ENCODE measurements at places on chromosomes 12 and 14.

GRCh38 chr14:56554301-56554700, 25.3 kb upstream of the TMEM260 start:
- no peak for DNase-seq

- peak; percentile 67 for DNase-seq
Measured at GRCh38 chr14:73758392-73759182, 44.4 kb upstream of the PNMA1 start.

DNA sequence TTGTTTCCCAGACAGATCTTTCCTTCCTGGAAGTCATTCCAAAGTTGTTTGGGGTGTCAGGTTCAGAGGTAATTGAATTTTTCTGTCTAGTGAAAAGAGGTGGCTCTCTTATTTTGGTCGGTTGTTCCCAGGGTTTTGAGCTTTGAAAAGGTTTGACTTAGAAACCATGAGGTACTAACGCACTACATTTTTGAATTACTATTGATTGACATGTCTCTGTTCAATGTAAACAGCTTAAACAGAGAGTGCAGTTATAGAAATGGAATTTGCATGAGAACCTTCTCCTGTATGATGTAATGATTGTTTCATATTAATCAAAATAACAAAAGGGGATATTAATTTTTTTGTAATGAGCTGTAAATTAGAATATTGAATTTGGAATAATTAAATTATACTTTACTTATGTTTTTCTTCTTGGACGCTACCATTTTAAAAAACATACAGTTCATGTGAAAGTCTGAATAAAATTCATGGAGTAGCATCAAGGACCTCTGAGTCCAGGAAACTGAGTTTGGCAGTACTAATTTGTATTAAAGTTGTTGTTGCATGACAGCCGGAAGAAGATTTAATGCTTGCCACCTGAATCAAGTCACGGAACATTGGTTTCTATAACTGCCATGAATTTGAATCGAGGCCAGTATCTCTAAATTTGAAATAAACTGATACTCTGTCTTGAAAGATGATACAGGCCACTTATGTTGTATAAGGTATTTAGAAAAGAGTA, 41.7 kb downstream of the NPAS3 start:
- DNase-seq, result no peak

DNA sequence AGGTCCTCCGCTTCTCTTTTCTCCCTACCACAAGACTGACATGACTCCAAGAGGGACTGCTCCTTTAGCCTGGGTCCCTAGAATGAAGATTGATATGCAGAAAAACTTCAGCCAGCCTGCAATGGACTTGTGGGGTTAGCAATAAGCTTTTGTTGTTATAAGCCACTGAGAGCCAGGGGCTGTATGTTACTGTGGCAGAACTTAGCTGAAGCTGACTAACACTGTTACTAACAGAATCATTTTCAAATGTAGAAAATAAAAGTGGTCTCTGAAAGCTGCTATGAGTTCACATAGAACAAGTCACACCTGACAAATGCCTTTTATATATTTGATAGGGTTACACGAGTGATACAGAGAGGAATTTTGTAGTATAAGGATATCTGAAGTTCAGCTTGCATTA, 13.6 kb upstream of the RFLNA start:
- no peak for DNase-seq

DNA sequence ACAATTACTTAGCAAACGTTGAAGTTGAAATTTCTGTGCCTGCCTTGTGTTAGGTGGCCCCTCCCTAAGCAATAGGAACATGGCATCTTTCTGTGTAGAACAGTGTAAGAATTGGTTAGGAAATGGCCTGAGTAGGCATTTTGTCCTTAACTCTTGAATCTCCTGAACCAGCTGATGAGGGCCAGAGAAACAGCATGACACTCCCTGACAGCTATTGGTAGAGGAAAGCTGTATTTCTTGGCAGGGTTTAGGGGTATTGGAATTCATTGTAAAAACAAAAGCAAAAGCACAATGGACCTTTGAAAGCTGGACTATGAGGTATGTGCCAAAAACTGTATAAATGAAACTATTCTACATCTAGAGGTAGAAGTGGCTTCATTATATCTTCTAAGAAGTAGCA, 40.6 kb upstream of the LRTM2 start:
- DNase-seq, result peak; percentile 81

- no peak for DNase-seq
Measured at GRCh38 chr12:8018666-8019581, 13.6 kb upstream of the FOXJ2 start.

DNA sequence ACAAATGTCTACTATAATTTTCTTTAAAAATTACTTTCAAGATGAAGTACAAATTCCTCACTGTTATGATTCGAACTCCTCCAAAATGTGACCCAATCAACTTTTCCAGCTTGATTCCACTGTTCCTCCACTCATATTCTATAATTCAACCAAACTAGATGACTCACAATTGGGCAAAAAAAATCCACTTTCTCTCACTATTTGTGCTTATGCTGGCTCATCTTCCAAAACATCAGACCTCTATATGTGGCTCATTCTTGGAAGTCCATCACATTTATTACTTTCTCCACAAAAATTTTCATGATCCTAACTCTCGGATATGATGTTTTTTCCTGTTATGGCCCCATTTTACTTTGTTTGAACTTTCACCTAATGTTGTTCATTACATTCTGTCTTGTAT, 26.9 kb upstream of the RXYLT1 start:
- DNase-seq, result no peak

GRCh38 chr12:66047411-66048021, 83.0 kb downstream of the LLPH start:
- peak; percentile 85 for DNase-seq

- DNase-seq, result no peak
Measured at GRCh38 chr12:43308776-43309175, 243.2 kb downstream of the ADAMTS20 start.

DNA sequence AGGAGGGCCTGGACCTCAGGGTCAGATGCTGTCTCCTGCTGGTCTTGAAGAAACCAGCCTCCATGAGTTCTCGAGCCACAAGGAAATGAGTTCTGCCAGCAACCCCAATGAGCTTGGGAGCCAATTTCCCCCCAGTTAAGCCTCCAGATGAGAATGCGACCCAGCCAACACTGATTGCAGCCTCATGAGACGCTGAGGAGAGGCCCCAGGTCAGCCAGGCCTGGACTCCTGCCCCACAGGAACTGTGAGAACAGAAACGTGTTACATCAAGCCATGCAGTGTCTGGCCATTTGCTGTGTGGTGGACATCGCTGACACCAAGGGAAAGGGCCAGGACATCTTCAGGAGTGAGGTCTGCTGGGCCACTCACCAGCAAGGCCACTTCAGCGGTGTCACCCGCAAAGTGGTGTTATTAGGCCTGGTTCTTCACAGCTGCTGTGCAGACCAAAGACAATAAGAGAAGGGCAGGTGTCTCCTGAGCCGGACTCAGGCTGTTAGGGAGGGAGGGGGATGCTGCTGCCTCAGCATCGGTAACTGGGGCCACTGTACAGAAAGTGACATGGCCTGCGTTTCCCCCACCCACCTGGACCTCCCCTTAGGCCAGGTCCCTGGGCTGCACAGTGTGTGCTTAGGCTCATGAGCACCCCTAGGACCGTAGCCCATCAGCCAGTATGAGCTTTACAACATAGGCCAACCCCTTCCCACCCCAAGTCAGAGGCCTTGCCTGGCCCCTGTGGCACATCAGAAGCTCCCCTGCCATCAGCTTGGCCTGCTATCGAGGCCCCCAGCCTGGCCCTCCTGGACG, 272.4 kb upstream of the RTL1 start:
- no peak for DNase-seq

DNA sequence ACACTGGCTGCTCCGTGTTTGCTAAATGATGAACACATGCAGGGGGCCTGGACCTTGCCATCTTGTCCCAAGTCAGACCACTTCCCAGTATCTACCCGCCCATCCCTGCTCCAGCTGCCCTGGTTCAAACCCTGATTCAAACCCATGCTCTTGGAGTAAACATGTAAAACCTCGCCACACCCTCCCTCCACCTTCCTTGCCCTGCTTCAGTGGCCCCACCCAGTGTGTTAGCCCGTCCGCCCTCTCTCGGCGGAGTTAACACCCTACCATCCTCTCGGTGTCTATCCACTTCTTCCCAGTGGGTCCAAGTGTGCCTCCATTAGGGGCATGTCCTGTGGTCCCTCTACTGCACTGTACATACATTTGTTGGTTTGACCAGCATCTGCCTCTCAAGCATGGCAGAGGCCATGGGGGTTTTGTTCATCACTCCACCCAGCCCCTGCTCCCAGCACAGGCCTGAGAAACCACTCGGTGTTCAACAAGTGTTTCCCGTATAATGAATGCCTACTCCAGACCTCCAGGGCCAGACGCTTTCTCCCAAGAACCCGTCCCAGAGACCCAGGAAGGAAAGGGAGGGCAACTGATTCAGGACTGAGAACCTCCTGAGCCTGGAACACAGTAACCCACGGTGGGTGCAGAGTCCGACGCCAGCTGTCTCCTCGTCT, 37.1 kb downstream of the P2RX4 start:
- DNase-seq, result no peak

GRCh38 chr12:122856999-122857671, 21.9 kb downstream of the HIP1R start:
- DNase-seq, result no peak

GRCh38 chr14:20711685-20712084, 23.1 kb downstream of the ANG start:
- DNase-seq, result no peak

- no peak for DNase-seq
Measured at GRCh38 chr12:63419154-63419553, 249.1 kb downstream of the DPY19L2 start.

DNA sequence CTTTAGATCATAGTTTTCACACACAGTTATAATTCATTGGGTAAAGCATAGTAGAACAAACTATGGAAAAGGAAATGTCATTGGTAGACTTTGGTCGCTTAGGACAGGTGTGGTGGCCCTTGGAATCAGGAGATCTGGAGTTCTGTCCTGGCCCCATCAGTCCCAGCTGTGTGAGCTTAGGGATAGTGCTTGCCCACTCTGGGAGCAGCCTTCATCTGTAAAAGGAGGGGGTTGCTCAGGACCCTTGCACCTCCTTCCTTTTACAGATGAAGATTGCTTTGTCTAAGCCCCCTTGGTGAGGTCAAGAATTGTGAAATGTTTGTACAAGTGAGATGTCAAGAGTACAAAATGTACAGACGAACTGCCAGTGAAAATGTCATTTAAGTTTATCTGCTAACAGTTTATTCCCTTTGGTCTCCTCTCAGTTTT, 93.2 kb downstream of the BORCS5 start:
- no peak for DNase-seq

DNA sequence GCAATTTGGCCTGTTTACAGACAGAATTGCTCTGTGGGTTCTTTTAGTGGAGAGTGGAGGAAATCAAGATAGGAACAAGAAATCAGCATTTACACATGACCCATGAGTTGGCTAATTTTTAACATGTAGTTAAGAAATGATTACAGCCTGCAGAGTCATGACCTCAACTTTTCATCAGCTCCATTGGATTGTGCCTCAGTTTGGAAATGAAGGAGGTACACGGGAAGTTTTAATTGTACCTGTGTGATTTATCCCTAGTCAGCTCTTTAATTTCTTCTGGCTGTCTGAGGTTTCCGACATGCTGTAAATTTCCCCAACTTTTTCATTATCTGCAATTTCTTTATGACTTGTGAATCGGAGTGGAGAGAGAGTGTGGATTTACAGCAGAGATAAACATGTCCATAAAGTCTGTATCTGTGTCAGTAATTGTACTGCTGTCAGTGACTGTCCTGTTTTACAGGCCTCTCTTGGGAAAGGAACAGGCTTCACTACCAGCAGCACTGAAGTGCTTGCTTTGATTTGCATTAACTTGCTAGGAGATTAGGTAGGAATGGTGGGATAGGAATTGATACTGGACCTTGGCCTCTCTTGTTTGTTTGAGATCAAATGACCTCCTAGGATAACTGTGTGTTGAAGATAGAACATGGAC, 49.2 kb downstream of the LIN52 start:
- DNase-seq, result no peak

DNA sequence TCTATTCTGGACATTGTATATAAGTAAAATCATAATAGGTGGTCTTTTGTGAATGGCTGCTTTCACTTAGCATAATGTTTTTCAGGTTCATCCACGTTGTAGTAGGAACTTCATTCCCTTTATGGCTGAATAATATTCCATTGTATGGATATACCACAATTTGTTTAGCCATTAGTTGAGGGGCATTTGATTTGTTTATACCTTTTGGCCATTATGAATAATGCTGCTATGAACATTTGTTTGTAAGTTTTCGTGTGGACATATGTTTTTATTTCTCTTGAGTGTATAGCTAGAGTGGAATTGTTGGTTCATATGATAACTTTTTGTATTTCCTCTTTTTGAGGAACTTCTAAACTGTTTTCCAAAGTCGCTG, 123.3 kb downstream of the TTLL5 start:
- no peak for DNase-seq

DNA sequence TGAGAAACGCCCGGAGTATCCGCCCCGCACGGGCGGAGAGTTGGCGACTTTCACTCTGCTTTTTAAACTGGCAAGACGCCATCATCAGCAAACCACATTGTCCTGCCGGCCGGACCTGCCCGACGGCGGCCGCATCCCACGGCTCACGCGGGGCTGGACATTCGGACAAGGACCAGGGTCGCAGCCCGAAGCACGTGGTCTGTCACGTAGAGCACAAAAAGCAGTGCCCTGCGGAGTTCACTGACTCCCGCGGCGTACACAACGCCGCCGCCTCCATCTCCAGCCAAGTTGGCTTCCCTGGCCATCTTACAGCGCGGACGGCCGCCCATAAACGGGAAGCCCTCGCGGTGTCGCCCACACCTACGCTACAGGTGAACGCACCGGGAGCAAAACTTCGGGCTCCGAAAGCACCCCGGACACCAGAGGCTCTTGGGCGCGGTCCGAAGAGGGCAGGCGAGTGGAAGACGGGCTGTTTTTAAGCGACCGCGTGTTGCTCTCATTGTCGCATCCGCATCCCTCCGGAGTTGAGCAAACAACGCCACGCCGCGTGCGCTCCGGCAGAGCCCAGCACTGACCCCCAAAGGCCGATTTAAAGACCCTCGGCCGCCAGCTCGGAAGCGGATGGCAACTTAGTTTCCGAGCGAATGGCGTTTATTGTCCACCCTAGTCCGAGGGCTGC, 966 bp downstream of the SINHCAF start:
- peak; percentile 57 for DNase-seq

GRCh38 chr12:58757422-58757821, 162.9 kb downstream of the LRIG3 start:
- peak; percentile 92 for DNase-seq

GRCh38 chr14:68367536-68367935, 425.3 kb downstream of the ZFP36L1 start:
- peak; percentile 21 for DNase-seq

DNA sequence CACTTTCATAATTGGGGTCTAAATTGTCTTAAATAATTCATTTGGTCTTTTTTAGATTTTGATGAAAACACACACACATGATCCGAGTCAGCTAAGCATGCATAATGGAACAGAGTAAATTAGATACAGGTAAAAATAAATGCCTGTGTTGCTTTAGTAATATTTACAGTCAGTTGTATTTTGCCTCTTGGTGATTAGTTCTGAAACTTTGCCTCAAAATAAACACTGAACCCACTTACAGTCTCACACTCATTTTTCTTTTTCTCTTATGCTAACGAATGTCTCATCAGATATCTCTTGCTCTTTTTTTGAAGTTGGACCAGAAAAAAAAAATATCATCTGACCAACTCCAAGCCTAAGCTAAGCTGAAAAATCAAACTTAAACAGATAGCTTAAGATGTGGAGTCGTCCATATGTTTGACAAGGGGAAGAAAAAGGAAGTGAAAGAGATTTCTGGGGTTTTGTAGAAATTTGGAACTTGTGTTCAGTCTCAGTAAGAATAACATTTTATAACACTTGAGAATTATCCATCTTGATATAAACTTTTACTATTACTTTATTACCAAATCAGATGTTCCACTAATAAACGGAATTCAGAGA, 592.5 kb downstream of the RPL10L start:
- no peak for DNase-seq
